ENCODE measurements at places on chromosomes 7 and 10.

GRCh38 chr7:125154930-125155329 lies 225.3 kb upstream of the POT1 start:
- DNase-seq = no peak

GRCh38 chr10:13319166-13319565 lies 19.3 kb upstream of the PHYH start:
- no peak for DNase-seq

DNA sequence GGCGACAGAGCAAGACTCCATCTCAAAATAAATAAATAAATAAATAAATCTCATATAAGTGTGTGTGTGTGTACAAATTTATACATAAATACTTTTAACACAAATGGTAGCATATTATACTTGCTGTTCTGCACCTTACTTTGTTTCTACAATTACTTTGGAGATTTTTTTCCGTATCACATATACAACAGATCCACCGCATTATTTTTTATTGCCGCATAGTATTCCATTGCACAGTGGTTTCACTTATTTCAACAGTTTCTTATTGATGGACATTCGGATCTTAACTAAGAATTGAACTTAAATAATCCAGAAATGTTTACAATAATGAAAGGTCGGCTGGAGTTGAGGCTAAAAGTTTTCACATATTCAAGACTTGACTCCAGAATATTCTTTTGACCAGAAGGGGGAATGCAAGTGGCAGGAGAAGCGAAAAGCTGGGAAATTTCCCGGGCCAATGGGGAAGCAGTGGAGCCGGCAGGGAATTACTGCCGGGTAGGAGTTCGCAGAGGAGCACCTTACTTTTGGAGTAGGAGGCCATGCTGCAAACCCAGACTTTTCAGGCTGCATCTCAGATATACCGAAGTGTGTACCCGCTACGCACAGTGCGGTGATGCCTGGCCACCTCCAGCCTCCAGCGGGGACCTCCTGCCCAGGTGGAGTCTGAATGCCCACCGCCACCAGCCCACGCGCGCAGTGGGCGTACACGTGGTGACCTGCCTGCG lies 415 bp upstream of the CNNM1 start:
- no peak for DNase-seq

DNA sequence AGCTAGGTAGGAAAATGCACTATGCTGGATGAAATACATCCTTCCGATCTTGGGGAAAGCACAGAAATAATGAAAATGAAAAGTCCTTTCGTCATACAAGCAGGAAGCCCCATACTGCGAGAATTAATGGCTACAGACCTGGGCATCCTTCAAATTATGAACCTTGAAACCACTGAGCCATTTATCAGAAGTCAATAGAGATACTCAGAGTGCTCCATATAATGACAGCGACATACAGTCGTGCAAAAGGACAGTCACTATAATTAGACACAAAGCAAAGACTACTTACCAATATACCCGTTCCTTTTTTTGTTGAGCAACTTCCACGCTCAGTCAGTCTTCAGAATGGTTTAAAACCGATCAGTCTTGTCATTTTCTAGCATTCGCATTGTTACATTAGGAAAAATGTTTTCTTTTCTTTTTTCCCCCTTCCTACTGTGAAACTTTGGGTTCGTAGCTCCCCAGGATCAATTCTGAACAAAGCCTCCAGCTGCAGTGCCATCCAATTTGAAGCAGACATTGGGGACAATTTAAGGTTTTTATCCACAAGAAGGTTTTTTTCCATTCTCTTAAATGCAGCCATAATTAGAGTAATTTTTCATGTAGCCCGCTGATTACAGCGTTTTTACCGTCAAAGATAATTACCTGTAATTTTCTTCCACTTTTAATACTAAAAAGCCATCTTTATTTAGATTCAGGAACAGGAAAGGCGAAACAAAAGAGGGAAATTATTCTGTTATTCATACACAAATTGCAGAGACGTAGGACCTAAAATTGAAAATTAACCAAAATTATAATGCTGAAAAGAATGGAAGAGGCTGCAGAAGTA lies 6.4 kb downstream of the DLX6 start:
- DNase-seq = no peak

DNA sequence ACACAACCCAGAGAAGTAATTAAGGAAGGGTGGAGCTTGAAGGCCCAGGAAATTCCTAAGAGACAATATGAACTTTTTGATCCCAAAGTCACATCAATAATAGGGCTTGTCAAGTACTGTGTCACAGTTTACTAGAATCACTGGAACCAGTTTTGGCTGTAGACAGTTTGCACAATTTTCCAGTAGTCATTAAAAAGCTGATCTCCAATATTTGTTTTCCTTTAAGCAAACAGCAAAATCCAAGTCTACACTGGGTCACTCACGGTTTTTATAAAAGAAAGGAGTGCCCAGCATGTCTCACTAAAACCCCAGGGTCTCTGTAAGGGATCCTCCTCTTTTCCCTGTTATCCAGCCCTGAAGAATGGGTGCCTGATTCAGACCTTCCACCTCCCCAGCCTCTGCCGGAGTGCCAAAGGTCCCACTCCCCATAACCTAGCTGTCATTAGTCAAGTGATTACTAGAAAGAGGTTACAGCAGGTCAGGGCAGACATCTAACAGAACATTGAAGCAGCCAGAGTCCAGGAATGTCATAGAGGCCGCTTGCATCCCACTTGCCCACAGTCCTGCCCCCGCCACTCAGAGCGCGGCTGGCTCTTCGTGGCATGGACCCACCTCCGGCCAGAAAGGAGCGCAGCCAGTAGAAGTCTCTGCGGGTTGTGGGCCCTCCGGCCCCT lies 552 bp downstream of the SLC25A16 start:
- no peak for DNase-seq

All from activated CD4-positive, alpha-beta T cell treated with anti-CD3 and anti-CD28 coated beads, Interleukin-2, amount 50 U/mL, for 1 hour (primary cell).